A549 treated with AZD2906 at 1 μM for 4 hours (cell line): ENCODE measurements at places on chromosomes 11 and 22. TPM values are rescaled to one million over a fixed set of nuclear protein-coding genes. Genes with fewer than 3 reads are reported as not detected.

E2F8 gene
- 5.3 to 6.2 TPM (median 5.9 TPM) in 5 replicates for total RNA-seq

GSTP1 gene
- total RNA-seq: 1,419 to 1,819 TPM (median 1,677 TPM) in 5 replicates

TRIOBP gene
- 30.0 to 40.5 TPM (median 37.3 TPM) in 5 replicates for total RNA-seq

ADORA2A gene
- total RNA-seq: 0.42 to 0.92 TPM (median 0.70 TPM) in 5 replicates

TNNT3 gene
- total RNA-seq: 0.10 to 0.26 TPM (median 0.11 TPM) in 3 of 5 replicates, not detected in the others

OVOL1 gene
- 0.04 to 0.15 TPM (median 0.10 TPM) in 5 replicates for total RNA-seq

BEST1 gene
- total RNA-seq: 2.0 to 4.6 TPM (median 3.9 TPM) in 5 replicates

C11orf16 gene
- not detected in 5 replicates for total RNA-seq

KCNQ1 gene
- total RNA-seq: 0.66 to 1.1 TPM (median 0.71 TPM) in 5 replicates

SMPD1 gene
- 8.9 to 11.8 TPM (median 10.5 TPM) in 5 replicates for total RNA-seq

FAM180B gene
- 0.05 to 0.07 TPM in 2 of 5 replicates, not detected in the others for total RNA-seq

GAB4 gene
- not detected in 5 replicates for total RNA-seq

VSIG10L2 gene
- total RNA-seq: not detected in 5 replicates

LDHAL6A gene
- not detected in 5 replicates for total RNA-seq

ANO3 gene
- 0.02 to 0.03 TPM (median 0.03 TPM) in 3 of 5 replicates, not detected in the others for total RNA-seq

PIM3 gene
- 50.2 to 87.4 TPM (median 85.3 TPM) in 5 replicates for total RNA-seq

KRTAP5-2 gene
- total RNA-seq: not detected in 5 replicates

ACR gene
- total RNA-seq: 0.06 to 0.08 TPM in 2 of 5 replicates, not detected in the others

MAFF gene
- total RNA-seq: 22.7 to 29.9 TPM (median 22.9 TPM) in 5 replicates

GVQW3 gene
- 0.62 to 1.0 TPM (median 0.71 TPM) in 5 replicates for total RNA-seq

ARHGAP20 gene
- total RNA-seq: 0.02 to 0.07 TPM (median 0.04 TPM) in 4 of 5 replicates, not detected in the other

CEP126 gene
- 1.7 to 2.7 TPM (median 2.1 TPM) in 5 replicates for total RNA-seq

SLC15A3 gene
- not detected in 5 replicates for total RNA-seq

LRRC32 gene
- 0.13 to 0.46 TPM (median 0.28 TPM) in 5 replicates for total RNA-seq
